ENCODE measurements at places on chromosomes 5 and 9.

DNA sequence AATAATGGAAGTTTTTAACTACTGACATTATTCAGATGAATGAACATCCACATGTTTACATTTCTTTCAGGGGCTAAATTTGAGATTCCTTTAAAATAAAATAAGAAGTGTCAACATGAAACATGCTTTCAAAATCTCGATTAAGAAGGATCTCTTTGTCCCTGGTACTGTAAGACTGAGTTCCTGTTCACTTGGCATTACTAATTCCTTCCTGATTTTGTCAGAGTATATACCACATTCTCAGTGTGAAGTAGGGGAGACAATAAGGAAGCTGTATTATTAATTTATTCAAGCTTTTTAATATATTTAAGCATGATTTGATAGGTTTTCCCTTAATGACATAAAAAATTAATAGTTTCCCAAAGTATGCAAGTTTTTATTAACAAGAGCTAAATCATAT, 81.5 kb upstream of the GRHPR start:
- DNase-seq: no peak

DNA sequence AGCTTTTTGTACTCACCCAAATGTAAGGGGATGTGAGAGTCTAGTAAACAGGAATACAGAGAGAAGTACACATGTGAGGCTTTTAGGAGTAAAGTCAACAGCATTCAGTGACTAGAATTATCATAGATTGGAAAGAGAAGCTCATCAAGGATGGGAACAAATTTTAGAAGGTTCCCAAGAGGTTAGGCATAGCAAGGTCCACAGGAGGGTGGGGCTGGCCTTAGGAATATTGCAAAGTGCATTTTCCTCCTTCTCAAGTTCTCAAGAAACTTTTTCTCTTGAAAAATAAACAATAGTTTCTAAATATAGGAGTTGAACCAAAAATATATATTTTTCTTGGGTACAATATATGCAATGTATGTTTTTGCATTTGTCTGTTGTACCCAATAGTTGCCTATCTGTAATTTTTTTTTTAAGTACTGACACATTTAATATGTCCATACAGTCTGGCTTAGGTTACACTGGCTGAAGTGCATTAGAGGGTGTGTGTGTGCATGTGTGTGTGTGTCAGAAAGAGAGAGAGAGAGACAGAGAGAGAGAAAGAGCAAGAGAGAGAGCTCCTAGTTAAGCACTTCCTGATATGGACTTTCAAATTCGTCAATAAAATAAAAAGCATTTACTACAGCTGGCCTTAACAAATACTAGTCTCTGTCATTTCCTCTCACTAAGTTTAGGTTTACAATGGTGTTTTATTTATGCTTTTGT, 62.2 kb downstream of the SNX18 start:
- no peak for DNase-seq

DNA sequence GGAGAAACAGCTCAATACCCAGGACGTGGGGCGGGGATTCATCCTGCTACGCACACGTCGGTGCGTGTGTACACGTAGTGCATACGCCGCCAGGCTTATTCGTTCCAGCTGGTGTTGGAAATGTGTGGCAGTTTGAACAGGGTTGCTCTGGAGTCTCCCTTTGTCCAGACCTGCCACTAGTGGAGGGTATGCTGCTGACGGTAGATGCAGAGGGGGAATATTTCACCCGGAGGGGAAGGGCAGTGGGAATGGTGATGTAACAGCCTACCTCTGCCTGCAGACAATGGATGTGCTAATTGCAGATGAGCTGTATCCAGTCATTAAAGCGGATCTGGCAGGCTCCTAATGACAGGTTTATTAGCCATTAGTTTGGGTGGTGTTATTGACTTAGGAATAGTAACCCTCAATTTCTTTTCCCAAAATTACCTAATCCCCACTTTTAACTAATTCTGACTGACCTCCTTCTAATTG, 142.7 kb downstream of the PAX5 start:
- DNase-seq: no peak

- DNase-seq: no peak
These were observed 463.5 kb upstream of the RGMB start for GRCh38 chr5:98309785-98310598.

- no peak for DNase-seq
These were observed 38.3 kb downstream of the RETREG1 start for GRCh38 chr5:16578474-16578883.

DNA sequence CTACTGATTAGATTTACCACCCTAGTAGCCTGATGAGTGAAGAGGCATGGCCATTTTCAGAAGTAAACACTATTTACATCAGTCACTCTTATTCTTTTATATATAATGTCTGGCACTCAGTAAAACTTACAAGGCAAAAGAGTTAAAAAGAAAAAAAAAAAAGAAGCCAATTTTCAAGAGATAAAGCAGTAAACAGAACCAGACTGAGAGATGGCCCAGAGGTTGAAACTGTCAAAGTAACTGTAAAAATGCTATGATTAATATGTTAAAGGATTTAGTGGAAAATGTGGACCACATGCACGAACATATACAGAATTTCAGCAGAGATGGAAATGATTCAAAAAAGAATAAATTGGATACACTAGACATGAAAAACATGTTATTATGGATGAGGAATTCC, 6.4 kb upstream of the GPR150 start:
- no peak for DNase-seq

- DNase-seq: no peak
These were observed 286.4 kb upstream of the ISL1 start for GRCh38 chr5:51096859-51097258.

DNA sequence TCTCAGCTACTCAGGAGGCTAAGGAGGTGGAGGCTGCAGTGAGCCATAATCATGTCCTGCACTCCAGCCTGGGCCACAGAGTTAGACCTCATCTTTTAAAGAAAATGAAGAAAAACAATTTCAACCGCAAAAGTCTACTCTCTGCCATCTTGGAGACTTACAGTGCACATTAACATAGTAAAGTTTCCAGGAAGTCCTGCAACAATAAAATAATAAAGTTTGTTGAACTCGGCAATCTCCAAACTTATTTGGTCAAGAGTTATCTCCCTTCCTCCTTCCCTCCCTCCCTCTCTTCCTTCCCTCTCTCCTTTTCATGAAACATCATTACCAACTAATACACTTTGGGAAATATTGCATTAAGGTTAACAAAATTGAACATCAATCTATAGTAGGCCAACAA, 94.1 kb upstream of the JAK2 start:
- no peak for DNase-seq

- DNase-seq: no peak
These were observed 53.5 kb upstream of the TAF11L2 start for GRCh38 chr5:17444496-17444895.

DNA sequence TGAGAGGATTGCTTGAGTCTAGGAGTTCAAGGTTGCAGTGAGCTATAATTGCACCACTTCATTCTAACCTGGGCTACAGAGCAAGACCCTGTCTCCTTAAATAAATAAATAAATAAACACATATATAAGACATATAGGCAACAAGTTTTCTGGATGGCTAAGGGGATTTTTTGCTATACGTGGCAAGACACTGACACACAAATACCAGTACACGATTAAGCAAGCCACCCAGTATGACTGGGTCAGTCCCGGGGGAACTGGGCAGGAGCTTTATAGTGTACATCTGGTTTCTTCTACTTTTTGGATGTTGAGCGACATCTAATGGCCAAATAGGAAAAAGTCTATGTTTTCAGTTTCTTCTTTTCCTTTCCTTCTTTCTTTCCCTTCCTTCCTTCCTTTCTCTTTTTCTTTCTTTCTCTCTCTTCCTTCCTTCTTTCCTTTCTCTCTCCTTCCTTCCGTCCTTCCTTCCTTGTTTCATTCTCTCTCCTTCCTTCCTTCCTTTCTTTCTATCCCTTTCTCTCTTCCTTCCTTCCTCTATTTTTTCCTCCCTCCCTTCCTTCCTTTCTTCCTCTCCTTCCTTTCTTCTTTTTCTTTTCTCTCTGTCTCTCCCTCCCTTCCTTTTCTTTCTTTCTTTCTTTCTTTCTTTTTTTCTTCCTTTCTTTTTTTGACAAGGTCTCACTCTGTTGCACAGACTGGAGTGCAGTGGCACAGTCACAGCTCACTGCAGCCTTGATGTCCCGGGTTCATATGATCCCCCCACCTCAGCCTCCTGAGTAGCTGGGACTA, 47.0 kb upstream of the PLIN2 start:
- DNase-seq: no peak

DNA sequence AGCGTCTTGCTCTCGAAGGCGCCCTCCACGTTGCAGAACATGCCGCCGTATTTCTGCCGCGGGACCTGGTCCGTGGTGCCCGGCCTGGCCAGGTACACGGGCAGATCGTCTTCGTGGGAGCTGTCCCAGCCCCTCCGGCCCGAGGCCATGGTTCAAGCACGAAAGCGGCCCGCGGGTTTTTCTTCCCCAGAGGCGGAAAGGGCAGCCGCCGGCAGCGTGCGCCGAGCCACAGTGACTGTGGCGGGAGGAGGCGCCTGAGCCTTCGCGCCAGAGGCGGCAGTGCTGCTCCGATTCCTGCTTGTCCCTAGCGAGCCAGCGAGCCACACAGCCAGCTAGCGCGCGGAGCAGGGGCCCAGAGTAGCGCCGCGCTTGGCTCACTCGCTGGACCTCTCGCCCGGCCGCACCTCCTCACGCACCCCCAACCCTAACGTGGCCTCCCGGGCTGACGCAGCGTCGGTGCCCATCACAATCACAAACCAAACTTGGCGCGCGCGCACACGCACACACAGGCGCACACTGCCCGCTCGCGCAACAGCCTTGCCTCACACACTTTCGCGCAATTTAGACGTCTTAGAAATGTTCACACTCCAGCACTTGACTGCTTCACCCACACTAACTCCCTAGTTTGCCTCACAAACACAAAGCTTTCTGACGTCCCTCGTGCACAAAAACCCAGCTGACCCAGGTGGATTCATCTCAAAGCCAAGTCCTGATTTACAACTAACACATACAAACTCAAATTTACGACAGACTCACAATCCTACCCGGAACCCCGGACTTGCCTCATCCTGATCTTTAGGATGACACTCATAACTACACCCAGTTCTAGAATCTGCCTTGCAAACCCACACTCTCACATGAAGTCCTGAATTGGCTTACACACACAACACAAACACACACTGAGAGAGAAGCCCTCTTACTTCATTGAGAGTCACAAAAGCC, at the start of gene DPYSL3:
Gene DPYSL3 (minus strand): TSS at position 359 of the 942 bp plus-strand sequence. CDS start 210 bp downstream, at position 149.
- DNase-seq: peak; percentile 12

- no peak for DNase-seq
These were observed 9.2 kb downstream of the TNFSF8 start for GRCh38 chr9:114921171-114921570.

DNA sequence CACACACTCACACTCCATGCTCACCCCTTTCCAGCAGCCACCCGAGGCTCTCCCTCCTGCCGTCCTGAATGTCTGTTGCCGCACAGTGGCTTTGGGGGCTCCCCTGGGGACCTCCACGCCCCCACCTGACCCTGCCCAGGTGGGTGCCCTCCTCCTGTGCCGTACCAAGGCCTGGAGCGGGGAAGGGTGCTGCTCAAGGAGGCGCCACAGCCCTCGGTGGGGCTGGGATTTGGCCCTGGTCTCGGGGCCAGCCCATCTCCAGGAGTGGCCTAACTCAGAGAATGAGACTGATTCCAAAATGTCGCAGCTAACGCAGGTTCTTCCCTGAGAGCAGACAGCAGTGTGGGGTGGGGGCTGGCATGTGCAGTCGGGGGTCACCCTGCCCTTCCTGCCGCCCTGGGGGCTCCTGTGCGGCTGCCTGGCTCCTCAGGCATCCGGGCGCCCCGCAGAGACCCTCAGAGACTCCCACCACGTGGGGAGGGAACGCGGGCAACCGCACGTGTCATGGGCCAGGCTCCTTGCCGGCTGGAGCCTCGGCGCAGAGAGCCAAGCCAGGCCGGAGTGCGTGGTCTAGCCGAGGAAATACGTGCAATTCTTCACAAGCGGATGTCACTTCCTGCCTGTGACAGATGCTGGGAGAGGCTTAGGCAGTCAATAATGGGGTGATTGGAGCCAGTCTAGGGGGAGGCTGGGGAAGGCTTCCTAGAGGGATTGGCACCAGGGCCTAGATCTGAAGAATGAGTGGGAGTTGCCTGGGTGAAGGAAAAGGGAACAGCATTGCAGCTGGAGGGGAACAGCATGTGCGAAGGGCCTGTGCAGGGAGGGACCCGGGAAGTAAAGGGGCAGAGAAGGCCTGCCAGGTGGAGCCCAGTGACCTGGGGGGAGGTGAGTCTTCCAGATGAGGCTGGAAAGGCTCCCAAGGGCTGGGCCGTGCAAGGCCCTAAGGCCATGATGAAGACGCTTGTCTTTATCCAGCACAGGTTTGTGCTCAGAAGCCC, 44.1 kb downstream of the C9orf50 start:
- no peak for DNase-seq

GRCh38 chr9:99555792-99556191, 265.9 kb upstream of the NR4A3 start:
- no peak for DNase-seq
